ENCODE measurements at places on chromosomes 2 and 18.

GRCh38 chr2:200378652-200379290 is 72.3 kb downstream of the SPATS2L start:
- no peak for DNase-seq

DNA sequence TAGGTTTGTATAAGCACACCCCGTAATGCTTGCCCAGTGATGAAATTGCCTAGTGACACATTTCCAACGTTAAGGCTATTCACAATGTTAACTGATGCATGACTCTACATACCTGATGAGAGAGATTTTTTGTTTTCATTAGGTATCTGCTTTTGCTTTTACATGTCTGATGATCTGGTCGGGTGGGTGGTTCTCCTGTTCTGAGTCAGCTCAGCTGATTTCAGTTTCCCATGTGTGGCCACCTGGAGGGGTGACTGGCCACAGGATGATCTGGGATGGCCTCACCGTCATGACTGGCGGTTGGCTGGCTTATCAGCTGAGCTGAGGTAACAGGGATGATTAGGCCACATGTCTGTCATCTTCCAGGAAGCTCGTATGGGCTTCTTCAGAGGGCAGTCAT is 33.8 kb upstream of the ACYP2 start:
- DNase-seq: no peak

DNA sequence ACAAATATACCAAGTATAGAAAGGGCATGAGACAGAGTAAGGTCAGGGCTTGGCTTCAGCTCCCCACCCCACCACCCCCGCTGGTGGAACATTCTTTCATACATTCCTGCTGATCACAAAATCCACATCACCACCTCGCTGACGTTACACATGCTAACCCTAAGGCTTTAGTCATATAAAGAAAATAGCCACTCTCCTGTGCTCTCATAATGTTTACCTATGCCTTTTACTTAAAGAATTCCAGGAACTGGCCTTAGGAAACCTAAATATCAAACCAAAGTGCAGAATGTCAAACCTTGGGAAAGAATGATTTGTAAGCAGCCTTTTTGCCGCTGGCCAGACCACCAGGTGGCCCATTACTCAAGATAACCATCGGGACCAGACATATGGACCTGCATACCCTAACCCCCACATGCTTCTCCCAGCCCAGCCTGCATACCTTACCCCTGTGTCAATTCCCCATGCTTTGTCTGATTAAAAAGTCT is 136.3 kb upstream of the SLC39A10 start:
- no peak for DNase-seq

DNA sequence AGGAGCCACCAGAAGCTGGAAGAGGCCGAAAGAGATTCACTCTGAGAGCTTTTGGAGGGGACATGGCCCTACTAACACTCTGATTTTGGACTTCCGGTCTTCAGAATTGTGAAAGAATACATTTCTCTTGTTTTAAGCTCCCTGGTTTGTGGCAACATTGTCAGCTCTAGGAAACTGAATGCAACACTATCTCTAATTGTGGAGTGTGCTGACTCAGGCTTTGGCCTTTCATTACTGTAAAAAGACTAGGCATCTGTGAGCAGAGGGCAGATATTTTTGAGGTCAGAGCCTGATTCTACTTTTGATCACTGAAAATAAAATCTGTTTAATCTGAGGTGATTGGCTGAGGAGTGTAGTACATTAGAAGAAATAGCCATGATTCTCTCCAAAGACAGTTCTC is 185.4 kb upstream of the FAM98A start:
- no peak for DNase-seq

- DNase-seq: no peak
These were observed 31.4 kb upstream of the KCNG2 start for GRCh38 chr18:79766308-79766707.

- DNase-seq: no peak
These were observed 46.1 kb upstream of the GRHL1 start for GRCh38 chr2:9905413-9905812.

DNA sequence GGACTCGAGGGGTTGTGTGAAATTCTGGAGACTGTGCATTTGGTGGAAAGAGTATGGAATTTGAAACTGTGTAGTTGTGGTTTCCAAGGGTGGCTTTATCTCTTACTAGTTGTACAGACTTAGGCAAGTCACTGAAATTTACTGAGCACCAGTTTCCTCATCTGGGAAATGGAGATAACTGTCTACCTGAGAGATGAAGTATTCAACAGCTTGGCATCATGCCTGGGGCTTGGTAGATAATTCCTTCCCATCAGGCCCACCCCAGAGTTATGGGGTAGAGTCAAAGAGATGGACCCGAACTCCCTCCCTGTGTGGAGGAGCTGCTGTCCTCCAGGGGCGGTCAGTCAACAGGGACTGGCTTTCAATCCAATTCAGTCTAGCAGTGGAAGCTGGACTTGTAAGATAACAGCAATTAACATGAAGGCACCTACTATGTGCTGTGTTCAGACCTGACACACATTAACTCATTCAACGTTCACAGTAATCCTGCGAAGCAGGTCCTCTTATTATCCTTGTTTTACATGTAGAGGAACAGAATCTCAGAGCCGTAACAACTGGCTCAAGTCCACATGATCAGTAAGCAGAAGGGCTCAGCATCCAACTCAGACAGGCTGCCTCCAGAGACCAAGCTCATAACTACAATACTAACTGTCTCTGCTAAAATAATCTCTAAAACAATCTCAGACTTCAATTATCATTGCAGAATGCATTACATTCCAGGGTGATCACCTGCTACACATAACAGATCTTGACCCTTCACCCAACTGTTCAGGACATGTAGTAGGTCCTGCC is 432.1 kb downstream of the LPIN1 start:
- DNase-seq: no peak

DNA sequence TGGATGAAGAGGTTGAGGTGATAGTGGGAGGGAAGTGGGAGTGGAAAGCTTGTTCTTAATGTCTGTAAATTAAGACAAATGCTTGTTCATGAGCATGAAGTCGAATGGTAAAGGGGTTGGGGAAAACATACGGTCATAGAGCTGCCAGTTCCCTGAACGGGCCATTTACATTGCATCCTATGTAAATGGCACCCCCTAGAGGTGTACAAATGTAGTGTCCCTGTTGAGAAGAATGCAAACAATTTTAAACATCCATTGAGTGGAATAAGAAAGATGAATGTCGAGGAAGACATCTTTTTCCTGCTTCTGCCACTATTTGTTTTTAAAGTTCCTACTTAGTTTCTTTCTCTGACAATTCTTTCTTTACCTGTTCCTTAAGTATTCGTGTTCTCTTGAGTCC is 155.7 kb downstream of the RDH14 start:
- no peak for DNase-seq

Measured in activated B cell treated with CpG ODN at 0.5 μM for 24 hours (primary cell).